Suppressor macrophage (primary cell): ENCODE measurements at places on chromosomes 12 and 14.
A peak's percentile ranks its signal among the peaks of the same experiment; 100 is the strongest.

GRCh38 chr12:101642115-101643067, 47.6 kb downstream of the MYBPC1 start:
- peak; percentile 30 for DNase-seq

DNA sequence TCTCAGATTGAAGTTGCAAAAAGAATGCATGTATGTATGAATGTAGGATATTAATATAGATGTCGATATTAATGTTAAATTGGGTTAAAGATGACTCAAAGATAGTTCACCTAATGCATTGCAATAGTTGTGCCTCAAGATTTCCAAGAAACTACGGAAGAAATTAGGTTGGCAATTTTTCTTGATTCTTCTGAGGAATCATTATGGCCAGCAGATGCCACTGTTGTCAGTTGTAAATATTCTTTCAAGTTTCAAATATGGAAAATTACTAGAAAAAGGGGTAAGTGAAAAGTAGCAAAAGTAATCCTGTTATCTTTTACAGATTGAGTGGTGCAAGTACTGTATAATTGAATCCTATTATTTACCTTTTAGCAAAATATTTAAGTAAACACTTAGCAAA, 202.1 kb downstream of the ADAMTS20 start:
- no peak for DNase-seq

GRCh38 chr14:58782011-58782410, 144.2 kb downstream of the DACT1 start:
- DNase-seq: no peak

DNA sequence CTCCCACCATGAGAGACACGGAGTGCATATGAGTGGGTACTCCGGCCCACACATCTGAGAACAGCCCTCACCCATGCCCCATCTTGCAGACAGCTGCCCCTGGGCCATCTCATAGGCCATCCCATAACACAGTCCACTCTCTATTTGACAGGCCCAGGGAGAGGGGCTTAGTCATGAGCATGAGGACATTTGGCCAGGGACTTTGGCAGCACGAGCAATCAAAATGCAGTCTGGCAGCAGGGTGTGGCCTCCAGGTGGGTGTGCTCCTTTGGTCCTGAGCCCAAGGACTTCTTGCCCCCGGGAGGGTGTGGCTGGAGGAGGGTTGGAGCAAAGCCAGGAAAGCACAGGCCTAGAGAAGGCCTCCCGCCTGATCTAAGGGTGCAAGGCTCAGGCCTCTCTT, 25.6 kb downstream of the EMP1 start:
- DNase-seq: no peak
